Right cardiac atrium (tissue), 5 donors: ENCODE measurements at places on chromosomes 16 and 17. TPM values are rescaled to one million over a fixed set of nuclear protein-coding genes. Genes with fewer than 3 reads are reported as not detected.

STUB1 gene
- 119 TPM for total RNA-seq

SLC6A4 gene
- total RNA-seq = 1.1 TPM

KRTAP4-5 gene
- not detected for total RNA-seq

TOM1L2 gene
- total RNA-seq = 196 TPM

MILR1 gene
- total RNA-seq = 5.6 TPM

NACA2 gene
- total RNA-seq = not detected

LCAT gene
- total RNA-seq = 15.0 TPM

OR3A3 gene
- total RNA-seq = not detected

AMDHD2 gene
- total RNA-seq = 16.5 TPM

SALL1 gene
- total RNA-seq = 5.4 TPM

PLA2G10 gene
- total RNA-seq = not detected
